ENCODE measurements at places on chromosomes 6 and 20.

DNA sequence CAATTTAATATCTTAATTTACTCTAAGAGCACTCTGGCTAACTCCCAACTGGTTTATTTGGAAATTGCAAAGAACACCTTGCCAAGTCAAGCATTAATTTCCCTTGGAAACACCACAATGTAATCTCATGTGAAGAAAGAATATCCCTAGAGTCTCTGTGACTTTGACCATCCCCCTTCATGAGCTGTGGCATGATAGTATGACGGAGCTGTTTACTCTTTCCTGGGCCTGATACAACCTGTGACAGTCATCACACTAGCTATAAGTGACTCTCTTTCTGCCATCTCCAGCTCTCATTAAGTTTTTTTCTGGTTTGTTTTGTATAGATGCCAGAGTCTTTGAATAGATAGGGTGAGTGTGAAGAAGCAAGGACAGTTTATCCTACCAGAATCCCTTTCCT is 470.3 kb upstream of the JARID2 start:
- no peak for DNase-seq

GRCh38 chr20:36092398-36093024 is 62.0 kb upstream of the EPB41L1 start:
- peak; percentile 48 for DNase-seq

DNA sequence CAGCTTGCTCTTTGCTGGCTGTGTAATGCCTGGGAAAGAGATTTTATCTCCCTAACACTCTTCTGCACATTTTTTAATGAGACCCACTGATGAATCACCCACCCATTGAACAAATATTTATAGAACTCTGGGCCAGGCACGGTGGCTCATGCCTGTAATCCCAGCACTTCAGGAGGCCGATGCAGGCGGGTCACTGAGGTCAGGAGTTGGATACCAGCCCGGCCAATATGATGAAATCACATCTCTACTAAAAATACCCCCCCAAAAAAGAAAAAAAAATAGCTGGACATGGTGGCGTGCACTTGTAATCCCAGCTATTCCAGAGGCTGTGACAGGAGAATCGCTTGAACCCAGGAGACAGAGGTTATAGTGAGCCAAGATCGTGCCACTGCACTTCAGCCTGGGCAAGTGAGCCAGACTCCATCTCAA is 82.1 kb upstream of the SIRPA start:
- DNase-seq: no peak

DNA sequence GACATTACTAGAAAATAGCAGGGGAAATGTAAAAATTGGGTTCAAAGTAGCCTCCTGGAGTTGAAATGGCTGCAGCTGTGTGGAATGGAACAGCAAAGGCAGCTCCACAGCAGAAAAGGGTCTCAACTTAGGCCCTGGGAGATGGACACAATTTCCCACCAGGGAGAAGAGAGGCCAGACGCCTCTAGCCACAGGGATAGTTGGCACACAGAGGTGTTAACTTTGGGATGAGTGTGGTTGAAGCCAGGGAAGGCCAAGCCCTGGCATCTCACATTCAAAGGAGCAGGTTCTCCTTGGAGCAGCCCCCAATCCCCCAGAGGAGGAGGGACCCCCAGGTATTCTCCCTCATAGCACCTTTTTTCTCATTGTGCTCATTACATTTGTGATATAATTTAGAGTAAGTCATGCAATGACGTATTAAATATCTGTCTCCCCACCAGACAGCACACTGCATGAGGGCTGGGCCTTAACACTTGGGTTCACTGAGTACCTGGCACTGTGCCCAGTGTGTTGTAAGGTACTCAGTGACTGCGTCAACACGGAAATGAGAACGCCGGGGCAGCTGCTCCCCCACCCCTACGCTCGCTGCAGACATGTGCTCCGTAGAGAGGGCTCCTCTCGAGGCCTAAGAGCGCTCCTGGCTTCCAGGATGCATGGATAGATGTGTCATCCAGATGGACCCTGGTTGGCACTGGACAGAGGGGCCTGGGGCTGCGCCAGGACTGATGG is 76.0 kb upstream of the CD93 start:
- DNase-seq: no peak

- DNase-seq: no peak
Measured at GRCh38 chr20:53077373-53078205, 105.4 kb downstream of the TSHZ2 start.

DNA sequence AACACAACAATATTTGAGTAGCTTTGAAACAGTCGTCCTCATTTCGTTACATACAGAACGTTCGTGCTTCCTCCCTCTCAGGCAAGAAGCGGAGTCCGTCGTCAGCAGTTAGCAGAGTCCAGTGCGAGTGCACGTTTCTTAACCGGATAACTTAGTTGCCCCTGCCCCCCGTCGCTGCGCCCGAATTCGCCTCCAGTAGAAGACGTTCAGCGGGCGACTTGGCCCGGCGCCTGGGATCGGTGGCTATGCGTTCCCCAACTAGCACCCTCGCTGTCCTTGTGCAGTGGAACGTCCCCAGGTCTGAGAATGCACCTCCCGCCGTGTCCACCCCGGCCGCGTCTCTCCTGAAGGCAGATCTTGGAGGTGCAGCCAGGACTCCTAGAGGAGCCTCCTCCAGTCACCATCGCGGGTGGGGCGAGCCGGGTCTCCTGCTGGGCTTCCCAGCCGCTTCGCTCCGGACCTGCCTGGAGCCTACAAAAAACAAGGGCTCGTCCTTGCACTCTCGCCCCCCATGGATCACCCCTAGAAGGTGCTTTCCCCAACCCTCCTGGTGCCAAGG is 910 bp upstream of the PCSK2 start:
- no peak for DNase-seq

DNA sequence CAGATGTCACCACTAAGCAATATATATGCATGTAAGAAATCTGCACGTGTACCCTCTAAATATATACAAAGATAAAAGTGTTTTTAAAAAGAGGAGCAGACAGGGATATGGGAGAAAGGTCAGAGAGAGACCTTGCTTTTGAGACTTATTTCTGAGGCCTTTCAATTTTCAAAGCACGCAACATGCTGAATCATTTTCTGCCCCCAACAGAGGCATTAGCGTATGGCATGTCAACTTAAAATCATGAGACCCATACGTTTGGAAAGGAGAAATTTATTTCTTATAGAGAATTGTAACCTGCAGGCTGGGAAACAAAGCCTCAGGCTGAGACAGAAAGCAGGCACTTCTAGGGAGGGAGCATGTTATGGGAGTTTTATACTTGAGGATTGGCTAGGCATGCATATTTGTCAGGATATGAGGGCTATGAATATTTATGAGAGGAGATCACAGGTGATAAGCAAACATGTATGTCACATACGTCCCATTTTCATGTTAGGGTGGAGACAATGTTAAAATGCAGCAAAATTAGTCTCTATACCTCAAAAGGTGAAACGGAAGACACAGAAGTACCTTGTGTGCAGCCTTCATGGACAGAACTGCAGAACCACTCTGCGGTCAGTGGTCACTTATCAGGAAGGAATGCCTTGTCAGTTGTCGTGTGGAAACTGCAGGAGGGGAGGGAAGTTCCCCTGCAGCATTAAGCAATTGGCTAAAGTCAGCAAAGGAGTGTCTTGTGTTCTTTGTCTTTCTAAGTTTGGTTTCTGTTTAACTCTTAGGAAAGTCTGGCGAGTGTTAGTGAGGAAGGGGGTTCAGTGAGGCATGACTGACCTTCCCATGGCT is 6.3 kb upstream of the GABRR2 start:
- no peak for DNase-seq

- DNase-seq: no peak
Measured at GRCh38 chr6:154520280-154520679, 9.8 kb upstream of the CNKSR3 start.

- DNase-seq: no peak
Measured at GRCh38 chr20:31543966-31544598, 29.8 kb downstream of the HM13 start.

GRCh38 chr20:57192311-57192710 is 74.1 kb downstream of the BMP7 start:
- DNase-seq: no peak

DNA sequence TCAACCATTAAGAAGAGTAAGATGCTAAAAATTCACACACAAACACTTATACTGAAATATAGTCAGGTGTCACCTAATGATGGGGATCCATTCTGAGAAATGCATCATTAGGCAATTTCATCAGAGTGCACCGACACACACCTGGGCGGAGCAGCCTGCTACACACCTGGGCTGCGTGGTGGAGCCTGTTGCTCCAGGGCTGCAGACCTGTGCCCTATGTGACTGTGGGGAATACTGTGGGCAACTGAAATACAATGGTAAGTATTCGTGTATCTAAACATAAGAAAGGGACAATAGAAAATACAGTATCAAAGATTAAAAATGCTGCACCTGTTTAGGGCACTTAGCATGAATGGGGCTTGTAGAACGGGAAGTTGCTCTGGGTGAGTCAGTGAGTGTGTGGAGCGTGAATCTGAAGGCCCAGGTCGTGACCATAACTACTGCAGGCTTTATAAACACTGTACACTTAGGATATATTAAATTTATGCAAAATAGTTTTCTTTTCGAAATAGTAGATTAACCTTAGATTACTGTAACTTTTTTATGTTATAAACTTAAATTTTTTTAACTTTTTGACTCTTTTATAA is 124.4 kb upstream of the AFDN start:
- DNase-seq: no peak

DNA sequence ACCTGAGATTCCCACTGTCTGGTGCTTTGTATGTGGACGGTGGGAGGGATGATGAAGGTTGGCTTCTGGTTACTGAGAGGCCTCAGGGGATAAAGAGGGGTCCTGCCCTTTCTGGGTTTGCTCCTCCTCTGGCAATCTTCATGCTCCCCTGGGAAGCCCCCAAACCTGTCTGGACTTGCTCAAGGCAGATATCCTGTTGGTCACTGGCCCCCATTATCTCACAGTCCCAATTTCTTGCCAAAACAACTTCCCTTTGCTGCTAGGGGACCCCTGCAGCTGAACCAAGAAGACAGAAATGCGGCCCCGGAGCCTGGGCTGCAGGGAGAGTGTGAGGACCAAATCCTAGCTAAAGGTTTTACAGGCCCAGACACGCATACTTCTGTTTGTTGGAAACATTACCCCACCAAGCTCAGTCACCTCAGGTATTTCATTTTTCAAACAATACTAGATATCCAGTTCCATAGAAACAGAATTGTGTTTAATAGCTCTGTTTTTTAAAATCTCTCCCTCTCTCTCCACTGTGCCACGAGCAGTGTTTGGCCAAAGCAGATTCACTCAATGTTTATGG is 63.4 kb upstream of the MRPS10 start:
- DNase-seq: no peak

GRCh38 chr6:12298995-12299394 is 8.8 kb downstream of the EDN1 start:
- DNase-seq: no peak

DNA sequence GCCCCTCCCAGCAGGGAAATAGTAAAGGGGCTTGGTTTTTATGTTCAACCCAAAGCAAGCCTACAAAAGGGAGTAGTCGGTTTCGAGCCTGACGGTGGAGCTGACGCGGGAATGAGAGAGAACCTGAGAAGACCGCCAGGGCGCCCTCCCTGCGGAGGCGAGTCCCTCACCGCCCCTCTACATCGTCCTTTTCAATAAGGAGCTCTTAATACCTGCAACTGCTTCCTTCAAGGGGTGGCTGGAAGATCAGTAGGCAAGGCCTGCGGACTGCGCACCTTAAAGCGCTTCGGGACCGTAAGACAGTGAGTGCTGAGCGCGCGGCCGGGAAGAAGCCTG is 709 bp upstream of the ZNF76 start:
- DNase-seq: no peak

- DNase-seq: no peak
Measured at GRCh38 chr20:5928836-5929715, 21.3 kb downstream of the TRMT6 start.

DNA sequence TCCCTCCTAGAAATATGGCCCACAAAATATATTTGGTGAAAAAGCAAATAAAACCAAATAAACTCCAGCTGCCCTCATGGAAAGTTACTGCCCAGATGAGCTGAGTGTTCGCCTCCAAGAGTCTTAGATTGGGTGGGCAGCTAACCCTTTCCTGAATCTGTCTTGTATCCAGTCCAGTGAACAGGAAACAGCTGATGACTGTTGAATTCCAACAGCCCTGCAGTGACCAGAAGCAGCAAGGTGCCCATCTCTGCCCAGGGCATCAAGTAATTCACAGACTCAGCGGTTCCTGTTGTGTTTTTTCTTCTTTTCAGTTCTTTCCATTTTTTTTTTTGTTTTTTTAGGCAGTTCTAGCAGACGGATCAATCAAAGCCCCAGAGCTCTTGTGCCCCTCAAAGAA is 199.2 kb downstream of the UBE3D start:
- DNase-seq: no peak

DNA sequence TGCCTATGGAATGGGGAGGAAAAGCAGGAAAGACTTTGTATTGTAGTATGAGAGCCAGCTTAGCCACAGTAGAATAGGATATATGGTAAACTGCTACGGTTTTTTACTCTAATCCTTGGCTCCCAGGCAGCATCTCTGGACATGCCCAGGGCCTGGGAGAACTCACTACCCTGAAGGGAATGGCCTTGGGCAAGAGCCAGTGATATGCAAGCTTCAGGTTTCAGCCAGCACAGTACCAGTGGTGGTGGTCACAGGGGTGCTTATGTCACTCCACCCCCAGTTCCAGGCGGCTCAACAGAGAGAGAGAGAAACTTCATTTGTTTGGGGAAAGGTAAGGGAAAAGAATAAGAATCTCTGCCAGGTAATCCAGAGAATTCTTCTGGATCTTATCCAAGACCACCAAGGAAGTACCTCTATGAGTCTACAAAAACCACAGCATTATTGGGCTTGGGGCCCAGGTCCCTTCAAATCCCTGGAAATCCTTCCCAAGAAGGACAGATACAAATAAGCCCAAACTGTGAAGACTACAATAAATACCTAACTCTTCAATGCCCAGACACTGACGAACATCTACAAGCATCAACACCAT is 121.2 kb downstream of the THBS2 start:
- DNase-seq: no peak

- DNase-seq: no peak
Measured at GRCh38 chr6:79872303-79872702, 75.0 kb downstream of the ELOVL4 start.

DNA sequence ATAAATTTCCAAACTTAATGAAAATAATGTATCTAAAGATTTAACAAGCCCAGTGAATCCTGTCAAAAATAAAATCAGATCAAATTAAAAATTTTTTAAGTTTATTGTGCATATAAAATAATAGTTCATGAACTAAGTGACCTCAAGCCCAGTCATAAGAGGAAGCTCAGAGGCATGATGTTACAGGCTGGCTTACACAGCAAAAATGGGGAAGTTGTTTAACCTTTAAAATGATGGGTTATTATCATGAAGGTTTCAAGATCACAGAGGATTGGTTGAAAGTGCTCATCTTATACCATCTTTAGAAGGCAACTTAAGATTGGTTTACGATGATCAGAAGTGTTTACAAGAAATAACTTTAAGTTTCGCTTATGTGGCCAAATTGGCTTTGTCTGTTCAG is 102.5 kb downstream of the PAK5 start:
- no peak for DNase-seq

- no peak for DNase-seq
Measured at GRCh38 chr20:10925767-10926166, 252.0 kb upstream of the JAG1 start.

GRCh38 chr6:101597693-101598092 is 204.2 kb downstream of the GRIK2 start:
- no peak for DNase-seq

GRCh38 chr6:130970839-130971410 is 92.1 kb downstream of the EPB41L2 start:
- DNase-seq: no peak

All from neuronal stem cell (in vitro differentiated cells).